ENCODE measurements at places on chromosomes 3 and 15. TPM values are rescaled to one million over a fixed set of nuclear protein-coding genes. Genes with fewer than 3 reads are reported as not detected.
A peak's percentile ranks its signal among the peaks of the same experiment; 100 is the strongest.

Gene THSD4
- 50.6 TPM for total RNA-seq

Gene P2RY14
- total RNA-seq: not detected

Gene ALG1L2
- total RNA-seq: not detected

GRCh38 chr3:106675451-106675850 lies 701.8 kb upstream of the CCDC54 start:
- DNase-seq: no peak

Gene GASK1A
- 0.63 TPM for total RNA-seq

GRCh38 chr3:184235381-184236032 lies 6.1 kb downstream of the VWA5B2 start:
- peak; percentile 12 for DNase-seq

DNA sequence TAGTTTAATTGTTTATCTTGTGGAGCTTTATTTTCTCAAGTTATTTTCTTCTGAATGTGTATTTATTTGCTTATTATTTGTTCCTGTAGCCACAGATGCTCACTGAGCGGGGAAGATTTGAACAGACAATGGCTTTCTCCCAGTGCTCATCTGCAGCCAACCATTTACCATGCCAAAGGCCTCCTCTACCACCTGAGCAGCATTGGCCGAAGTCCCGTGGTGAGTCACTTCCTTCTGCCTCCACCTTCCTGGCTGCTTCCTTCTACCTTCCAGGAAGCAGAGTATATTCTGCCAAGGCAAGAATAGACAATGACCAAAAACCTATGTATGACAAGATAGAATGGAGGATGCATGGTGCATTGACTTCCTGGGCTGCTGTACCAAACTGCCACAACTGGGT lies 443.1 kb downstream of the AGBL1 start:
- DNase-seq: no peak

DNA sequence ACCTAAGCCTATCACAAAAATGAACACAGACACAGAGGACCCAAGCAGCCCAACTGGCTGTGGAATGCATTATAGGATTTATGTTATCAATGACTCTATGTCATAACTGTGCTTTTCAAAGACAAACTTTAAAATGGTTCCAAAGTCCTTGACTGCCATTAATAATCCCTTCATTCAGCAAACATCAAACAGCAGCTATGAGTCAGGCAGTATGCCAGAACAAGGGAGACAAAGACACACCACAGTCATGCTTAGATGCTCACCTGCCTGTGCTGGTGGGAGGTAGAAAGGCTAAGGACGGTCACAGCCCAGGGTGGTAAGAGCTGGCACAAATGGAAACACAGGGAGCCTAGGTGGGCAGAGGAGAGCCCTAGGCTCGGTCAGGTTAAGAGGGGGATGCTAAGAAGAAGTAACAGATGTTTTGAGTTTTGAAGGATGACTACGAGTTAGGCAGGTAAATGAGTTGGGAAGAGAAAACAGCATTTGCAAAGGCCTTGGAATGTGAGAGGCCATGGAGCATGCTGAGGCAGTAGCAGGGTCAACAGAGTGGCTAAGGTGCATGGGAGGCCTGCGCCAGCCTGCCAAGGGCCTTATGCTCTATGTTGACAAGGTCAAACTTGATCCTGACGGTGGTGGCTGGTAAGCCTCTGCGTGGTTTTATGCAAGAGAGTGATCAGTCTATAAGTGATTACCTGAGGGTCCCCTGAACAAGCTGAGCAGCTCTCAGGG lies 23.0 kb downstream of the NMNAT3 start:
- DNase-seq: no peak

GRCh38 chr15:43103907-43104306 lies 1.9 kb downstream of the UBR1 start:
- no peak for DNase-seq

DNA sequence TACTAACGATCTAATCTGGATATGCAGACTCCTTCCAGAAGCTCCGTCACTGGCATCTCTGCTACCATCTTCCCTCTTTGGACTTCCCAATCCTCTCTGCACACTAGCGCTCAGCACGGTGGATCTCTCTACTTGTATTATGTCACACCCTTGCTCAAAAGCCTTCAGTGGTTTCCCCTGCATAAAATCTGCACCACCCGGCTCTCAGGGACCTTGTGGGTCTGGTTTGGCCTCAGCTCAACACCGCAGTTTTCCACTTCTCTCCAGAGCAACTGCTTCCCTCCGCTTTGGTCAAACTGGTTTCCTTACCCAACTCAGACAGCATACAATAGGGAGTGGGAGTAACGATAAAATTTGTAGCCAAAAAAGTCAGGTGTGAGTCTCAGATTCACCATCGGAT lies 30.7 kb upstream of the HES1 start:
- no peak for DNase-seq

- no peak for DNase-seq
These were observed 20.7 kb upstream of the LRRC2 start for GRCh38 chr3:46586738-46587246.

Gene BCL2A1
- total RNA-seq: not detected

Data from GM23248 (cell line).